Naive B cell (primary cell): ENCODE measurements at places on chromosomes 2 and 18. TPM values are rescaled to one million over a fixed set of nuclear protein-coding genes. Genes with fewer than 3 reads are reported as not detected.

- no peak for DNase-seq
Observed at GRCh38 chr2:147002256-147002655, 842.6 kb upstream of the ACVR2A start.

- DNase-seq = no peak
Observed at GRCh38 chr2:45012733-45013132, 3.5 kb upstream of the SIX2 start.

DNA sequence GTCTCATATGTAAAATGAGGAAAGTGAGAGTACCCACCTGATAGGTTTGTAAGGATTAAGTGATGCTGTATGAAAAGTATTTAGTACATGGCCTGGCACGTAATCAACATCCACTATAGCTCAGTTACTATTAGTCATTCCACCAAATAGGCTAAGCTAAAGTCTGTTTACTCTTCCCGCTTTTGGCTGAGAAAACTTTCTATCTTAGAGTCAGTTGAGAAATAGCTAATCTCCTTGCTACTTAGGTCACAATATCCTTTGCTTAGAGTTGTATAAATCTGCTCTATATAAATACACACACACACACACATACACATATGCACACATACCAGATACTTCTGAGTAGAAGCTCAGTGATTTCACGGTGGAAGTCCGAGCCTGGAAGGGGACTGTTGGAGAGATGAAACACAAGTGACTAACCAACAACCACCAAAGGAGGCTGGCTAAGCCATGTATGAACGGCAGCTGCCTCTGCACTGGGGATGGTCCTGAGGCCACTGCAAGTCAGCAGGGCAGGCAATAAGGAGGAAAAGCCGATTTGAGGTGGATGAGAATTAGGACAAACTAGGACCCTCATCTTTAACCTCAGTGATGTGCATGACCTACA lies 104.6 kb upstream of the EPHA4 start:
- DNase-seq = no peak

DNA sequence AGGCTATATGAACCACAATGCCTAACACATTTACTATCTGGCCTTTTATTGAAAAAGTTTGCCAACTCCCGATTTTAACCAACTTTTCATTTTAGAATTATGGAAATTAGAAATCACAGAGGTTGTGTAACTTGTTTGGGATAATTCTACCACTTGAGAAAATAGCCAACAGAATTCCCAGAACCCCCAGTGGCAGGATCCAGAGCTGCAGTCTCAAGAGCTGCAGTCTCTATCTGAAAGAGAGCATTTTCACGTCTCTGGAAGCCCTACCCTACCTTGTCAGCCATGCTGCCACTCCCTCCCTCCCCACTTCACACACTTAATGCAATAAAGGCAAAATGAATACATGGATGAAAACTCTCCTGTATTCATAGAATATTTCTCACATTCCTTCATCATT lies 23.4 kb upstream of the TSPYL6 start:
- DNase-seq = no peak

DNA sequence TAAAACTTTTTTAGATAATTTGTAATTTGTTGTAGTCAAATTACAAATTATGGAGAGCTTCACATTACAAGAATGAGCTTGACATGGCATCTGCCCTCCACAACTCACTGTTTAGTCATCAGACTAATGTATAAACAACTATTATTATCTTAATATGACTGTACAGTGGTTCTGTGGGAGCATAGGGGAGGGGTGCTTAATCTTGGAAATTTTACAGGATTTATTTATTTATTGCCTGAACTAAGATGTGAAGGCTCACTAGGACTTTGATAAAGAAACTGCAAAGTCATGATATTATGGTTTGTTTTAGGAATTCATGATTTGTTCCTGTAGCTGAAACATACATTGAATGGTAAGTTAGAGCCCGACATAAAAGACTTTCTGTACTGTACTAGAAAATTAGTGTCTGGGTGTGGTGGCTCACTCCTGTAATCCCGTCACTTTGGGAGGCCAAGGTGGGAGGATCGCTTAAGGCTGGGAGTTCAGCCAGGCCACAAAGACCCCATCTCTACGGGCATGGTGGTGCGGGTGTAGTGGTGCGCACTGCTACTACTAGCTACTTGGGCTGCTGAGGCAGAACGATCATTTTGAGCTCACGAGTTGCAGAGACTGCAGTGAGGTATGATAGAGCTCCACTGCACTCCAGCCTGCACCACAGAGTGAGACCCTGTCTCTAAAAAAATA lies 2.1 kb downstream of the MARCHF7 start:
- no peak for DNase-seq

DNA sequence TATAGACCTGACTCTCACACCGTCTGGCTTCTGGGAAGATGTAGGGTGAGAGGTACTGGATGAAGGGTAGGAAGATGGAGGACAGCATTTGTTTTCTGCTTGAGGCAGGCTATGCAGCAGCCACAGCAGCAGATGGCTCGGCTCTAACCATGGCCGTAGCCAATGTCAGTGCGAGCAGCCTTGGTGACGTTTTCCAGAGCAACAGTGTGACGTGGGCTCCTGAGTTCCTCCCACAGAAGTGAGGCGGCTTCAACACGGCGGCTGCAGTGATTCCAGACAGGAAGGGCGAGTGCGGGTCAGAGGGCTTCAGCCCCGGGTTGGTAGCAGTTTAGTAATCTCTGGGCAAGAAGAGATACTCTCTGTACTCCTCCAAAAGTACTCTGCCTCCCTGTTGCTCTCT lies 133.0 kb upstream of the MYT1L start:
- DNase-seq = no peak

DNA sequence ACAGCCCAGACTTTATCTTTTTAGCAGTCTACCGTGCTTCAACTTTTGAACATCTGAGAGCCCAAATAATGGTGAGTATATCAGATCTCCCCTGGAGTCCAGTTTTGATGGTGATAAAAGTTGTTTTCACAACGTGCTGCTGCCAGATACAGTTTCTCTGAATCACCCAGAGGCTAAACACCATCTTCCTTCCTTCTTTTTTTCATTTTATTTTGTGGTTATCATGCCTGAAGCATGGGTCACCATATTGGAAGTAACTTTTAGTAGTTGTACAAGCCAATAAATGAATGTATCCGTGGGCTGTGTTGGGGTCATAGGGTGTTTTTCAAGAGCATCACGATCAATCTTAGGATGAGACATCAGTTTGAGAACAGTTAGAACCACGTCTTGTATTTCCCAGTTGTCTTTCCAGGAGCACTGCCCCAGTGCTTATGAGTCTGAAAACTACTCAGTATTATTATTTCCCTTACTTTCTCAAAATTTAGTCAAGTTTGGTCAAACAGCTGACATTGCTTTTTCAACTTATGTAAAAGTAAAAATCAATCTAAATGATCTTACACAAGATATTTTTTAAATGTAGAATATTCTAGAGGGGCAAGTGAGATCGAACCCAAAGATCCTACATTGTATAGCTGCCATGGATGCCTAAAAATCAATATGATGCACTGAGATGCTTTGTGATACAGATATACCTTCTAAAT lies 311.4 kb downstream of the CTNNA2 start:
- no peak for DNase-seq

DNA sequence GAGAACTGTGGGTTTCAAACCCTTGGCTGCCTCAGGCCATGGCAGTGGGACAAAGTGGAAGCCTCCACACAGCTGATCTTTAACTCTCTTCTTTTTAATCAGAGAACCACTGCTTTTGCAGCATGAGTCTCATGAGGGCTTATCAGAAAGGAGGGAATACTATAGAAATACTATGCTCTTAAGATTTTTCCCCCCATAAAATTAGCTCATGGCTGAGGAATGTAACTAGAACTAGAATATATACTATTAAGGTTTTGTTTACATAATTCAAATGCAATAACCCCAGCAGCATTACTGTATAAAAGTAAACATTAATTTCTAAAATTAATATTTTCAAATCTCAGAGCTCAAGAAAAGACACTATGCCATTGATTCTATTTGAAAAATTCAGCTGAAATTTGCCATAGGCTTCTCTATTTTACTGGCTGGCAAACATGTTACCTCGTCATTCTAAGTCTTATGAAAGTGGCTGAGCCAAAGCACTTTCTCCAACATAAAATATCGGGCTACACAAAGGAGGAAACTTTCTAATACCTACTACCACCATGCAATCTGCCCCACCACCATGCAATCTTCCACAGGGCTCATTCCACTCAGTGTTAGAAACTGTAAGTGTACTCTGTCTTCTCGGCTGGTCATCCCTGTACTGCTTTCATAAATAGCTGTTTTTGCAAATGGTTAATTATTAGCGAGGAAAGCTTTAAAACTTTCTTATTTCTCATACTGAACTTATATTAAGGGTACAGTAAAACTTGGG lies 42.5 kb downstream of the WDR35 start:
- DNase-seq = no peak

DNA sequence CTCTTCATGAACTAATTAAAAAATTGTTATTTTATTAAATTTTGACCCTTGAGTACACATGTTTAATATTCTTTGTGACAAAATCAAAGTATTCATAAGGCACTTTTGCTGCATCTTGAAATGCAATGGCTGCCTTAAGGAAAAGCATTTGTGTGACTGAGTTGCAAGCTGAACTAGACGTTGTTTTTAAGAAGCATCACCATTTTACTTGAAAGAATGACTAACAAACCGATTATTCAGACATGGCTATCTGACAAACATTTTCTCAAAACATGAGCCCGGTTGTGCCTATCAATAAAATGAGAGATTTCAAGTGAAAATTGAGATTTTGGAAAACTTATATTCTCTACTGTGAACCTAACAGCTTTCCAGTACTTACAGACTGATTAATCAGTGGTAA lies 2.8 kb downstream of the GCFC2 start:
- no peak for DNase-seq

GRCh38 chr2:113762377-113763118 lies 6.1 kb upstream of the SLC35F5 start:
- DNase-seq = no peak

- no peak for DNase-seq
Observed at GRCh38 chr2:84908948-84909713, 3.7 kb downstream of the TMSB10 start.

DNA sequence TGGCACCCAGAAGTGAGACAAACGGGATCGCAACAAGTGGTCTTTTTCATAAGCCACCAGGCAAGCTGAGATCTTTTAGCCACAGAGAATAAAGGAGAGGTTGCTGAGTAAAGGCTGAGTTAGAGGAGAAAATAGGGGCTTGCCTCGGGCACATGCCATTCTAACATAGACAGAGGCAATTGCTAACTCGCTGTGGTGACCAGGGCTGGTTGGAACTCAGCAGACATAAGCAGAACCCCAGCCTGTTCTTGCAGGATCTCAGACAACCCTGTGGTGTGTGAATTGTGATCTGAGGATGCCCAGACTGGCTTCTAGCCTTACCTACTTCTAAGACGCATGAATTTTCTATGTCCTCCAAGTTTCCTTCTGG lies 300.2 kb downstream of the CDCA7 start:
- no peak for DNase-seq

DNA sequence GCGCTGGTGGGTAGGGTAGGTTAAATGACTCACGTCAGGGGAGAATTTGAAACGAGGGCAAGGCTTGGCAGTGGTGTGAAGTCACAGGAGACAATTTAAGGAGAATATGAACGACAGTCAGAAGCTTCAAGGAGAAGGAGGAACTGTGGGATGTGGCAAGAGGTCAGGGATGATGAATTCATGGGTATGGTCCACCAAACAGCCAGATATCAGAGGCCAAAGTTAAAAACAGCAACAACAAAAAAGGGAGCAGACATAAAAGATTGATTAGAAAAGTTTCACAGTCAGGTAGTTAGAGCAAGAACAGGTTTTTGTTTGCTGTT lies 1.4 kb upstream of the ZNF396 start:
- no peak for DNase-seq

DNA sequence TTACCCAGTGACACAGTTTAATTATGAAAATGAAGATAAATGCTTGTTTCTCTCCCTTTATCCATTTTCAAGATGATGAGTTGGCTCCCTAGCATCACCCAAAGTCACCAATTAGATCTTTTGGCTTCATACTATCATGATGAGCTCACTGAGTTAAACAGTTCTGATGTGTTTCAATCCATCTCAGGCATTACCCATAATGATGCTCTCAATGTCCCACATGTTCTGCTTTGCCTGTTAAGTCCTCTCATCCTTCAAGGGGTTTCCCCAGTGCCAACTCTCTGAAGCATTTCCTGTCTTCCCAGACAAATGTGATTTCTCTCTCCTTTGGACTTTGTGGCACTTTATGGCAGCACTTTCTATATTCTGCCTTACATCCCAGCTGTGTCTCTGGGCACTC lies 92.6 kb downstream of the EPB41L3 start:
- DNase-seq = no peak

DNA sequence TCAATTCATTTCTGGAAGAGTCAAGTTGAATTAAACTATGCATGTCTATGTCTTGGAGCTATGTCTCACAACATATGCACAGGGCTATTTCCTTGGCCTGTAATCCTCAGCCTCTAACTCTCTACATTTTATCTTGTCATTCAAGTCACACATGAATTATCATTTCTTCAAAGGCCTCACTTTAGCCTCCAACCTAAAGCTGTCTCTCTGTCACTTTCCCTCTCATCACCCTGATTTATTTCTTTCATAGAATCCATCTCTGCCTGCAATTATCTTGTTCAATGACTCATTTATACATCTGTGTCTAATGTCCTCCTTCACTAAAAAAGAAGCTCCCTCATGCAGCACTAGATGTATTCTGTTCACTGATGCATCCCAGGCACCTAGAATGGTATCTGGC lies 614.2 kb upstream of the REG3G start:
- no peak for DNase-seq

GRCh38 chr2:37790019-37790418 lies 118.6 kb upstream of the CDC42EP3 start:
- no peak for DNase-seq

DNA sequence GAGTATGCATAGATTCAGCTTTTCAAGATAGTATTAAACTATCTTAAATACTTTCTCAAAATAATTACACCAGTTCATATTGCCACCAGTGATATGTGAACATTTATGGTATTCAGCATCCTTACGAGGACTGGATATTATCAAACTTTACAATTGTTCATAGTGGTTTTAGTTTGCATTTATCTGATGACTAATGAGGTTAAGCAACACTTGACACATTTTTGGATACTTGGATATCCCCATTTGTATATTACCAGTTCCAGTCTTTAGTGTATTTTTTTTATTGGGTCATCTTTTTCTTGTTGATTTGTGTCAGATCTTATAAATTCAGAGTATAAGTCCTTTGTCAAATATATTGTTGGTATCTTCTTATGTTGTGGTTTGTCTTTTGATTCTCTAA lies 128.4 kb downstream of the ASXL3 start:
- no peak for DNase-seq

GRCh38 chr18:9852266-9853081 lies 33.3 kb upstream of the TXNDC2 start:
- DNase-seq = no peak

MERTK gene
- polyA plus RNA-seq = 0.16 TPM

UGT1A10 gene
- not detected for polyA plus RNA-seq

SGO2 gene
- 4.0 TPM for polyA plus RNA-seq

C2orf80 gene
- polyA plus RNA-seq = not detected

LIMS2 gene
- polyA plus RNA-seq = 30.4 TPM

FOXI3 gene
- 0.19 TPM for polyA plus RNA-seq

CFAP53 gene
- polyA plus RNA-seq = 0.27 TPM

D2HGDH gene
- 7.2 TPM for polyA plus RNA-seq

OBSL1 gene
- not detected for polyA plus RNA-seq

RPRM gene
- polyA plus RNA-seq = not detected

C2orf15 gene
- 5.7 TPM for polyA plus RNA-seq

SERPINB13 gene
- polyA plus RNA-seq = not detected
